ENCODE measurements at places on chromosomes 5 and 9. TPM values are rescaled to one million over a fixed set of nuclear protein-coding genes. Genes with fewer than 3 reads are reported as not detected.
A peak's percentile ranks its signal among the peaks of the same experiment; 100 is the strongest.

DNA sequence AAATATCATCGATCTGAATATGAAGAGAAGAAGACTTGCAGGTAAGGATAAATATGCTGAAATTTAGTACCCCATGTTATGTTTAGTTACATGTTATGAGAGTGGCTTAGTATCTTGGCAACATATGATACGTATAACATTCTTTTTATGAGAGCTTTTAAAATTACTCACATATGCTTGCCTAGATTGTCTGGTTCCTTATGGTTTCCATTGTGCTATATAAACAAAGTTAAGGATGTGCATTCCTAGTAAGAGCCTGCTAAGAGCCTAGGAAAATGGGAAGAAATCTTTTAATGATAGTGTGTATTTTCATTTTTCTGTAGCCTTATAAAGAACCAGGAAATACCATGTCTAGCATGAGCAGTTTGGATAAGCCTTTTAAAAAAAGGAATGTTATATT, 112.0 kb upstream of the KCNN2 start:
- DNase-seq, result no peak

DNA sequence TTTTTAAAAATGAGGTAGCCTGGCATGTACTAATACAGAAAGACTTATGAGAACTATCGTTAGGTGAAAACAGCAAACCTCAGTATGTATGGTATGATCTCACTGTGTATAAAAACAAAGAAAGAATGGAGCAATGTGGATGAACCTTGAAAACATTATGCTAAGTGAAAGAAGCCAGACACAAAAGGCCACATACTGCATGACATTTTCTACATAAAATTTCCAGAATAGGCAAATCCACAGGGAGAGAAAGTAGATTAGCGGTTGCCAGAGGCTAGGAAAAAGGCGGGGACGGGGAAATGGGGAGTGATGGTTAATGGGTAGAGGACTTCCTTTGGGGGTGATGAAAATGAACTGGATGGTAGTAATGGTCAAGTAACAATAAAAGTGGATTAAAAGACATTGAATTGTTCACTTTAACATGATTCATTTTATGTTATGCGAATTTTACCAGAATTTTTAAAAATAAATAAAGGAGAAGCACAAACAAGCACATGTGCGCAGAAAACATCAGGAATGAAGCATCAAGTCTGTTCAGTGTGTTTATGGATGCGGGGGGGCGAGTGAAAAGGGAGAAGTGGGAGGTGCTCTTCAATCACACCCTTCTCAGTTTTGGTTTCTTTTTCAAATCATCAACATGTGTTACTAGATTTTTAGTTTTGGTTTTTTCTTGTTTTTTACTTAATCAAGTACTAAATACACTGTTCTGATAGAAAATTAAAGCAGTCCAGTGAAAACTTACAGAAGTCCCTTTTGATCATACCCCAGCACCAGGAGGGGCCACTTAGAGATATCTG, 16.3 kb downstream of the ROR2 start:
- no peak for DNase-seq

- no peak for DNase-seq
Measured at GRCh38 chr5:165188556-165189175, 1683.2 kb downstream of the MAT2B start.

GRCh38 chr5:78605611-78606010, 43.0 kb downstream of the LHFPL2 start:
- no peak for DNase-seq

- no peak for DNase-seq
Measured at GRCh38 chr5:104635227-104635626, 1072.6 kb upstream of the NUDT12 start.

DNA sequence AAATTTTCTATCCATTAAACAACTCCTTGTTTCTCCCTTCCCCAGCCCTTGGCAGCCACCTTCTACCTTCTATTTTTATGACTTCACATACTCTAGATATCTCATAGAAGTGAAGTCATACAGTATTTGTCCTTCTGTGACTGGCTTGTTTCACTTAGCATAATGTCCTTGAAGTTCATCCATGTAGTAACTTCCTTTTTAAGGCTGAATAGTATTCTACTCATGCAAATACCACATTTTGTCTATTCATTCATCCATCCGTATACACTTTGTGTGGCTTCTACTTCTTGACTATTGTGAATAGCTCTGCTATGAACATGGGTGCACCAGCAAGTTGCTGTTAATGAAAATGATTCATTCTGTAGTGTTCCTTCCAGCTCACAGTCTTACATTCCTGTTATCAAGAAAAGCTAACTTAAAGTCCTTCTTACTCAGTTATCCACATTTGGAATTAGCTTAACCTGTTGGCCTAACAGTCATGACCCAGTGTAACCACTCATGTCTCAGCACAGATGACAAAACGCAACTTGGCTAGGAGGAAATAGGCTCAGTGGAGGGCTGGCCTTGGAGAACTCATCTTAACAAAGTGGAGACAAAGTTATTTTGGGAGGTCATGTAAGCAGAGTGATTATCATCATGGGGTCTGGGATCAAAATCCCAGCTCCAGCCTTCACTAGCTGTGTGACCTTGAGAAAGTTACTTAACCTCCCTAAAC, 129.7 kb upstream of the MAP3K1 start:
- DNase-seq, result peak; percentile 54

- no peak for DNase-seq
Measured at GRCh38 chr5:58258984-58259684, 200.8 kb downstream of the PLK2 start.

DNA sequence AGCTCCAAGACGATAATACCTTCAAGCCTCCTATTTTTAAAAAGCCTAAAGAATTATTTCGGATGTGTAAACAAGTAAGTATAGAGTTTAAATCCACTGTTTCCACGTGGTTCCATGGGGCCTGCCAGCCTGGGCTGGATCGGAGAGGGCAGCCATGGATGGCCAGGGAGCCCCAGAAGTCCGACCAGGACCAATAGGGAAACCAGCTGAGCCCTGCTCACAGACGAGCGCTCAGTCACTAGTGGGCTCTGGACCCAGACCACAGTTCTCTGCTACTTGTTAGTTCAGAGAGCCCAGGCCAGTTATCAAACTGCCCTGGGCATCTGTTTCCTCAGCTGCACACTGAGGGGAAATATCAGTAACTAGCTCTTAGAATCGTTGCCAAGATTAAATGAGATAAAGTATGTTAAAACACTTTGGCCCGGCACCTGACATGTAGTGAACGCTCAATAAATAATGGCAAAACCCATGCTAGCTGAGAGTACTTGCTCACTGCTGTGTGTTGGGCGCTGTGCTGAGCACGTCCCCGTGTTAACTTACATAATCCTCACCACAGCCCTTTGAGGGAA, 124.8 kb downstream of the RGS3 start:
- DNase-seq, result no peak

GRCh38 chr9:96441798-96442445, 8.0 kb upstream of the HABP4 start:
- DNase-seq, result peak; percentile 60

Gene SHOC1
- total RNA-seq, result not detected

Gene BTNL8
- not detected for total RNA-seq

Gene SLC23A1
- total RNA-seq, result 67.9 TPM

Gene PCDHA7
- total RNA-seq, result not detected
